Ureter (tissue), 1 donor: ENCODE measurements at places on chromosomes 1 and 21.

GRCh38 chr1:22416555-22417454, 34.8 kb upstream of the ZBTB40 start:
- peak; percentile 79 for DNase-seq

- DNase-seq: no peak
These were observed 64.1 kb downstream of the LRRC8D start for GRCh38 chr1:89884718-89885596.

DNA sequence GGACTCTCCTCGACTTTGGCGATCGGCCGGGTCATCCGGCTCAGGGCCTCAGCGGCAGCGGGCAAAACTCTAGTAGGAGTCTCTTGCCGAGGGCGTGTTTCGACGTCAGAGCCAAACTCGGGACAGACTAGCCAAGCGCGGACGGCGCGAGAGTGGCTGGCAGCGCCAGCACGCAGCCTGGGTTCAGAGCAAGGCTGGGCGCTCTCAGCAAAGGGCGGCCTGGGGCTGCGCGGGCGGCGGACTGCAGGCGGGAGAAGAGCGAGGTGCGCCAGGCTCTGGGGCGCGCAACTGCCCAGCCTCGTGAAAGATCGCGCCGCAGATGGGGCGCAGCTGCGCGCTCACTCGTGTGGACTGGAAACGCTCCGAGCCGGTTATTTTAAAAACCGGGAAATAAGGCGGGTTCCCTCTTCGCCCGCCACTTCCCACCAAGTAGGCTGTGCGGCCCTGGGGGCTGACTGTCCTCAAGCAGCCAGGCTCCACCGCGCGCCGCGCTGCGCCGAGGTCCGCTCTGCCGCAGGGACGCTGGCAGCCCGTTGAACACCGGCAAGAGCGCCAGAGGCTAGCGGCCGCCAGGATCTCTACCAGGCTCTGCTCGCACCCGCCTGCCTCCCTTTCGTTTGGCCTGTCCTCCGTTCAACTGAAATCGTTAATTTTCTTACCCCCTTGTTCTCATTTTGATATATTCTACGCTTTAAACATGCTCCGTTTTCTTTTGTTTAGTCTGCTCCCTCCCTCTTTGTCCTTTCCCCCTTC, 2.4 kb downstream of the ALX3 start:
- DNase-seq: no peak

DNA sequence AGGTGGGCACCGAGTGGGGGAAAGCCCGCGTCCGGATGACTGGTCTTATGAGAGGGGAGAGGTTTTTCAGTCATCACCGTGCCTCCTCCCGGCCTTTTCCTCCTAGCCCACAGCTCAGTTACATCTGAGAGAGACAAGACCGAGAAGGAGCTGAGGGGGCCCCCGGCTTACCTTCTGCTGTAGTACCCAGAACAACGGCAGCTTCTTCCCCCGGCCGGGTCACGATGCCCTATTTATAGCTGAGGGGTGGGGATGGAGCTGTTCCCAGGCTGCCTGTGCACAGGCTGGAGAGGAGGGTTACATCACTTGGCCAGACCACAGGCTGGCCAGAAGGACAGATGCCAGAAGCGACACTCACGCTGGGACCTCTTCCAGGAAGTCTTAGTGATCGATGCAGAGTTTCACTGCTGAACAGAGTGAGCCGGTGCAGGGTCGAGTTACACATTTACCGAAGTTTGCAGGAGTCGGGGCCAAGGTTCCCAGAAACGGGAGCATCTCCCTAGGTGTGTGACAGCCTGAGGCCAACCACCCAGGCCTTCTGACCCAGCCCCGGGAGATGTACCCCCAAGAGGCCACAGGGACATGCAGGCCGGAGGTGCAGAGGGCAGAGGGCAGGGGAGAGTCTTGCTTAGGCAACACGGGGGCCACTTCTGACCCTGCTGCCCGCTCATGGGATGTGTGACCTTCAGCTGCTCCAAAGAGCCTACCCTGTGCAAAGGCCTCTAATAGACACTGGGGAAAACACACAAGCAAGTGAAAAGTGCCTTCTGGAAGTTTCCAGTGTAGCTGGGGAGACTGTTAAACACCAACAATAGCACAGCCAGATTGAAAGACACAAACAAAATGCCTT, at the start of gene AGT:
Gene AGT, minus strand, starts transcription at position 208 of the 850 bp plus-strand sequence. CDS start 3,299 bp downstream, outside the sequence.
- DNase-seq: peak; percentile 76

DNA sequence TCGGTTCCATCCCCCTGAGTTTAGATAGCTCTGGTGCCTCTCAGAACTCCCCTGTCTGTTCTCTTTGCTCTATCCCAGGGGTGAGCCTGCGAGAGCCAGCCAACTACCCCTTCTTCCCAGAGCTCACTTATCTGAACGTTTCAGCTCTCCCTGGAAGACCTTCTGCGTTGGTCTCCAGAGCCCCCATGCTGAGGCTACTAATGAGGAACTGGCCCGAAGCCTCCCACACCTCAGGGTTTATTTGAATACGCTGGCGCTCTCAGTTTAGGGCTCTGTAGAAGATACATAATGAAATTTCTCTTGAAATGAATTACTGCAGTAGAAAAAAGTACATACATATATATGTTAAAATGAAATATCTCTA, 43.5 kb downstream of the TCEANC2 start:
- DNase-seq: no peak

DNA sequence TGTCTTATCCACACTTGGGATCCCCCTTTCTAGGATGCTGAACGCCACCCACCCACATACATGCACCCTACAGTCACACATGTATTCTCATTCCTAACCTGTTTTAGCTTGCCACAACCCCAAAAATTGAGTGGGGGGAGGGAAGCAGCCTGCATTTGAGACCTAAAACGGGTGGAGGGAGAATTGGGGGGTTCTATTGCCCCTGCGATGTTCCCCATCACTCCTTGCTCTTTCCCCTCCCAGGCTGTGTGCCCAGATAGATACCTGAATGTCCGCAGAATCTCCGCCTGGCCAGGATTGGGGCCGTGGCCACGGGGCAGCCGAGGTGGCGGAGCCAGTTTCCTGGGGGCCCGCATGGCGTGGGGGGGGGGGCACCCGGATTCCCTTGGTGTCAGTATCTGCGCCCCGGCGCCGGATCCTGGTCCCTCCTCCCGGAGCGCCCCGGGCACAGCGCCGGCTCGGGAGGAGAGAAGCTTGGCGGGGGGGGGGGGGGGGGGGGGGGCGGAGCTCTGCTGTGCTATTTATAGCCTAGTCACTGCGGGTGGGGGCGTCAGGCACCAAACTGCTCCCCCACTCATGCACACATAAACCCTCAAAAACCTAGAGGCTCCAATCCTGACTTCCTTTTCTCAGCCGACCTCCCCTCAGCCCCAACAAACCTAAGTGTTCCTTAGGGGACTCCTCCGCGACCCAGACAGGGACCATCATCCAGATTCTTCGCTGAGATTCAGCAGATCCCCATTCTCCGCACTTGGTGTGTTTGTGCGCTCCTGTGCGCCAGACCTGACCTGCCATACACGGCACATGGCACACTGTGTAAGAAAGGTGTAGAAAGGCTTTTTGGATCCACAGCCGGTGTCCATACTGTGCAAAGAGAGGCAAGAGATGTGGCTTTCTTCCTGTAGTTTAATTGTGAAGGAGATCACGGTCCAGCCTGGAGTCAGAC, 1.9 kb downstream of the ANKRD34A start:
- no peak for DNase-seq

DNA sequence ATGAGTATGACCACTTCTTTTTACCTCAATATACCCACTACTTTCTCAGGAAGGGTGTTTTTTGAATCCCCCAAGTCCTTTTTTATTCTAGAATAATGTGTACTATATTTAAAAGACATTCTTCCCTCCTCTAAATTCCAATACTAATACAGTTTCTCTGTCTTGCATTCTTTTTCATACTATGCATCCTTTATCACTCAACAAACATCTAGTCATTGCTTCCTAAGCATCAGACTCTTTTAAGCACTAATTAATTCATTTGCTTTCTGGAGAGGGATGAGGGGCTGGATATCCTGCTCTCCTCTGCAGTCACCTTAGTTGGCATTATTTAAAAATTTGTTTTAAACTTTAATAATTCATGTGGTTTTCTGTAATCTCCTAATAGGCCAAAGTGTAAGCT, 838.8 kb downstream of the KCNT2 start:
- no peak for DNase-seq

GRCh38 chr1:245566952-245567351, 412.2 kb downstream of the KIF26B start:
- DNase-seq: no peak

DNA sequence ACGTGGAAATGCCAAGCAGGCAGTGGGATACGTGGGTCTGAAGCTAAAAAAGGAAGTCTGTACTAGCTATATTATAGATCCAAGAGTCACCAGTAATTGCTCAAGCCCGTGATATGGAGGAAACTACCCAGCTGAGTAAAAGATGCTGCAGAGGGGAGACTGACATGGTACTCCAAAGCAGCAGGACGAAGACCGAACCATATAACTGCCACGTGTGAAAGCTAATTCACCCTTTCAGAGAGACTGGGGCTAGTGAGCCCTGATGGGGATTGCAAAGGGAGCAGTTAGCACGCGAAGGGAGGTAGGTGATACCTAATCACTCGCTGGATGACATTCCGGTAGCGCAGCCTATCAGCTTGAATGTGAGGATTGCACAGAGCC, 316 bp downstream of the AP4B1 start:
- no peak for DNase-seq

DNA sequence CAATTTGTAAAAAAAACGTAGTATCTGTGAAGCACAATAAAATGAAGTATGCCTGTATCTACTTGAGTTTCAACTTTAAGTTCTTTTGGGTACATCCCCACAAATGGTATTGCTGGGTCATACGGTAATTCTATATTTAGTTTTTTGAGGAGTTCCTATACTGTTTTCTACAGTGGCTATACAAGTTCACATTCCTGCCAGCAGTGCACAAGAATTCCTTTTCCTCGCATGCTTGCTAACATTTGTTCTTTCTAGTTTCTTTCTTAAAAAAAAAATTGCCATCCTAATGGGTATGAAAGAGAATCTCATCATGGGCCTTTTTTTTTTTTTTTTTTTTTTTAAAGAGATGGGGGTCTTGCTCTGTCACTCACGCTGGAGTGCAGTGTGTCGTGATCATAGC, 41.9 kb downstream of the UCK2 start:
- no peak for DNase-seq

GRCh38 chr21:38842079-38842478, 36.4 kb downstream of the ETS2 start:
- no peak for DNase-seq

DNA sequence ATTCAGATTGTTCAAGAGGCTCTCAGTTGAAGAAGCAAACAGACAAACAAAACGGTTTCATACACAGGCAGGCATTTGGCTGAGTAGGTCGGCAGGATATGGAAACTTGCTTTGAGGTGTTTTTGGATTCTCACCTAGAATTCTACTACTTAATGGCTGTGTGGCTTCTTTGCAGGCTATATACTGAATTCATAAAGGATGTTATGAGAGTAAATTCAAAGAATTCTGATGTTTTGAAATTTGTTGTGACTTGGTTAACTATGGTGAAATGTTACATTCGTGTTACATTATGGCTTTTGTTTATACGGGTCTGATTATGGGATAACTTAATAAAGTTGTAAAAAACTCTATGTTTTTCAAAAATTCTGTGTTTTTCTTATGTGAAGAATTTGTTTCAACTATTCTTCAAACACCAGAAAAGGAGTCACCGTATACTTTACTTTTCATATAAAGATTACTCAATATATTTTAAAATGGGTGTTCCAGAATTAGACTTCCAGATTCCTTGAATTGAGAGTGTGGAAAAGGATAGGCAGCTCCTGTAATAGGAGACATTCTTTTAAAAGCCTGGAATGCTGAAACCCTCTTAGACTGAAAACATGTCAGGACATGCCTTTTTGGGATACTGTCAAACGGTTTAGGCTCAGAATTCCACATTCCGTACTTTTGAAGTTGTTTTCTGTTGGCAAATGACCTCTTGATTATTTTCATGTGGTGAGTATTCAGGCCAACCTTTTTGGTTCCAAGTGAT, 8.2 kb upstream of the IRF2BP2 start:
- DNase-seq: no peak

- peak; percentile 48 for DNase-seq
These were observed 313.9 kb downstream of the BARHL2 start for GRCh38 chr1:90402893-90403849.

GRCh38 chr1:13757693-13758092, 57.7 kb downstream of the PRDM2 start:
- no peak for DNase-seq

DNA sequence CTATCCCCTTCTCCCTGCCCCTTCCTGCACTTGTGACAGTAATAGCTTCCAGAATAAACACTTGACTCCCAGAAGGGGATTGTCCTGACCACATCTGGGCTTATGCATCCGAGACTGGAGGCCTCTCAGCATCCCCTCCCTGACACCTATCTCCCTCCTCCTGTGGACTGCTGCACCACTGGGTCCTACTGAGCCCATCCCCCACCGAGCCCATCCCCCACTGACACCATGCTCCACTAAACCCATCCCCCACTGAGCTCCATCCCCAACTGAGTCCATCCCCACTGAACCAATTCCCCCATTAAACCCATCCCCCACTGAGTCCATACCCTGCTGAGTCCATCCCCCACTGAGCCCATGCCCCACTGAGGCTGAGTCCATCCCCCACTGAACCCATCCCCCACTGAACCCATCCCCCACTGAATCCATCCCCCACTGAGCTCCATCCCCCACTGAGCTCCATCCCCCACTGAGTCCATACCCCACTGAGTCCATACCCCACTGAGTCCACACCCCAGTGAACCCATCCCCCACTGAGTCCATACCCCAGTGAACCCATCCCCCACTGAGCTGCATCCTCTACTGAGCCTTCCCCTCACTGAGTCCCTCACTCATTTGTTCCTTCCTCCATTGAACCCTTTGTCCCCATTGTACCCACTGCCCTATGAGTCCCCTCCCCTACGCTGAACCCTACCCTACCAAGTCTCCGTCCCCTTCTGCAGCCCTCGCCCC, 5.6 kb downstream of the PDZK1IP1 start:
- no peak for DNase-seq

DNA sequence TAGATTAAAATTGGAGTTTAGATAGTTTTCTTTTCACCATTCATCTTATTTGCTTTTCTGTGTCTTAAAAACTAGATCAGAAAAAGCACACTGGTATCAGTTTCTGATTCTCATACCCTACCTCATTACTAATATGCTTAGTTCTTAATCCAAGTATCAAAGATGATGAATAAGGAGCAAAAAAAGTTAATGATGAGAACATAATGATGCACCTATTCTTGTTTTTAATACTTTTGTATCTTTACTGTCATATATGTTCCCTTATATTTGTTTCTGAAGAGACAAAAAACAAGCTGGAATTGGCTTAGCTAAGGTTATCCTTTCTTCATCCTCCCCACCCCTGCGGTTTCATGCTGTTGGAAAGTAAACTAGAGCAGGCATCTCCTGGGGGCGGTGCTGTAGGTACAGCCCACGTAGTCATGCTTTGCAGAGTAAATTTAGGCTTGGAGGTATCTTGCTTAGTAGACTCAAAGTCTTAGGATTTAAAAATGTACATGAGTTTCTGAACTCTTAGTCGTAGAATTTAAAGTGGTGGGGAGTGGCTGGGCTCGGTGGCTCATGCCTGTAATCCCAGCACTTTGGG, 16.4 kb downstream of the CNIH4 start:
- no peak for DNase-seq

- no peak for DNase-seq
These were observed 7.1 kb downstream of the TMEM51 start for GRCh38 chr1:15160626-15161025.

DNA sequence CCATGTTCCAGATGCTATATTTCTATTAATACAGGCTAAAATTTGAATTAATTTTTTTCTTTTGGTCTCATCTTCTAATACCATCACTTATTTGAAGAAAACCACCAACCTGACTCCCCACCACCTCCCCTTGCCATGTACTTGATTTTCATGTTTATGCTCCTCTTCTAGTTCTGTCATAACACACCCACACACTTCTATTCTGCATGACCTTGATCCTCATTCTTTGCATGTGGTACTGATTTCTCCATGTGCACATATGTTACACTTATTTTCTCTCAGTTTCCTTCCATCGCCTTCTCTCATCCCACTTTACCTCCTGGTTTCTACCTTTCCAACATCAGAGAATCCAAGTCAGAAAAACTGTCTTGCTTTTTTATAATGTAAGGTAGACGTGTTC, 78.9 kb upstream of the ARID1A start:
- DNase-seq: no peak
